ENCODE measurements at places on chromosomes 1 and 21.

GRCh38 chr1:68326481-68326880, 94.2 kb upstream of the WLS start:
- DNase-seq: no peak

- no peak for DNase-seq
Observed at GRCh38 chr1:61182049-61182448, 99.7 kb downstream of the NFIA start.

- no peak for DNase-seq
Observed at GRCh38 chr1:12546771-12547585, 71.0 kb downstream of the DHRS3 start.

GRCh38 chr1:236489710-236490377, 33.9 kb upstream of the LGALS8 start:
- DNase-seq: peak; percentile 33

GRCh38 chr1:99218999-99219398, 45.3 kb upstream of the PLPPR4 start:
- no peak for DNase-seq

DNA sequence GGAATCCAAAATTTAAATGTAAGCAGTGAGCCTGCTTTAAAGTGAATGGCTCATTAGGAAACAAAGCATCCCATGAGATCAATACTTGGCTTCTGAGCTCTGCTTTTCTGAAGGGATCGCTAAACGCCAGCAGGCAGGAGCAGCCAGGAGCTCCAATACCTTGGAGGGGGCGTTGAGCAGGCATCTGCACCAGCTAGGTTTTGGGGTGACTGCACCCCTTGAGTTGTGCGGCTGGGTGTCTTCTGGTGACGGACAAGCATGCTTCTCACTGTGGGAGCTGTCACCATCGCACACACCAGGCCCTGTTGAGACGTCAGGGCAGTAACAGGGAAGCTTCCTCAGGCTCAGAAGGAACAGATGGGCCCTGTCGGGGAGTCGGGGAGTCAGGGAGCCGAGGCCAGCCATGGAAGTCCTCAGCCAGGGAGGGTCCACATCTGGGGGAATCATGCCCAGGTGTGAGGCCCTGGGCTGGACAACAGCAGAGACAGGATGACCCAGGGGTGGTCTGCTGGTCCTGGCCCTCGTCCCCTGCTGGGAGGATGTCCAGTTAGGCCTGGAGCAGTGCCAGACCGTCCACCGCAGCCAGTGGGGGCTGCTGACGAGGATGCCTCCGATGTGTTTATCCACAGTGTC, 57.9 kb upstream of the ADARB1 start:
- no peak for DNase-seq

DNA sequence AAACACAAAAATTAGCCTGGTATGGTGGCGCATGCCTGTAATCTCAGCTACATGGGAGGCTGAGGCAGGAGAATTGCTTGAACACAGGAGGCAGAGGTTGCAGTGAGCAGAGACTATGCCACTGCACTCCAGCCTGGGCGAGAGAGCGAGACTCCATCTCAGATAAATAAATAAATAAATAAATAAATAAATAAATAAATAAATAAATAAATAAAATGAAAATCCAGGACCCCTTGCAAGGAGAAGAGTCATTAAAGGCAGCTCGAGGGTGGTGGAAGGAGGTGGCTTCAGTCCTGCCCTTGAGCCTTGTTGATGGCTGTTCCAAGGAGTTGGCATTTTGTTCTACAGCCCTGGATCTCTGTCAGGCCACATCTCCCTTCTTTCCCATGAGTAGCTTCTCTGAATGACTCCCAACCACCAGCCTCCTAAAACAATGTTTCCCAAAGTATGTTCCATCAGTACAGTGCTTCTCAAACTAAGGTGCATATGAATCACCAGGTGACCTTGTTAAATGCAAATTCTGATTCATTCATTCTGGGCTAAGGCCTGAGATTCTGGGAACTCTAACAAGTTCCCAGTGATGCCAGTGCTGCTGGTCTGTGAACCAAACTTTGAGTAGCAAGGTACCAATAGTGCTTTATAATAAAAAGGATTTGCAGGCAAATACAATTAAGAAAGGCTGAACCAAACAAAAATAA, 99.0 kb downstream of the KCNN3 start:
- no peak for DNase-seq

GRCh38 chr21:44603109-44603875, 2.9 kb downstream of the KRTAP10-7 start:
- DNase-seq: no peak

GRCh38 chr1:43687301-43688108, 19.8 kb upstream of the ST3GAL3 start:
- DNase-seq: no peak

DNA sequence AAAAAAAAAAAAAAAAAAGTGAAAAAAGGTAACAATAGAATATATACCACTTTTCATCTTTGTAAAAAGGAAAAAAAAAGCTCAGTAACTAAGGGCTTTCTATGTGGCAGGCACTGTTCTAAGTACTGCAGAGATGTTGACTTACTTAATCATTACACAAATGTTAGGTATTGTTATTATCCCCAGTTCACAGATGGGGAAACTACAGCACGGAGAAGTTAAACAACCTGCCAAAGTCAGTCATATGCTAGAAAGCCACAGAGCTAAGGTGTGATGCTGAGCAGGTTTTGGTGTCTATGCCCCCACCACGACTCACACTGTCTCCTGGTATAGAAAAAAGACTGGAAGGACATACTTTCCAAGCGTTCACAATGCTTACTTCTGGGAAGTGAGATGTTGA, 6.6 kb upstream of the PNRC2 start:
- DNase-seq: no peak

DNA sequence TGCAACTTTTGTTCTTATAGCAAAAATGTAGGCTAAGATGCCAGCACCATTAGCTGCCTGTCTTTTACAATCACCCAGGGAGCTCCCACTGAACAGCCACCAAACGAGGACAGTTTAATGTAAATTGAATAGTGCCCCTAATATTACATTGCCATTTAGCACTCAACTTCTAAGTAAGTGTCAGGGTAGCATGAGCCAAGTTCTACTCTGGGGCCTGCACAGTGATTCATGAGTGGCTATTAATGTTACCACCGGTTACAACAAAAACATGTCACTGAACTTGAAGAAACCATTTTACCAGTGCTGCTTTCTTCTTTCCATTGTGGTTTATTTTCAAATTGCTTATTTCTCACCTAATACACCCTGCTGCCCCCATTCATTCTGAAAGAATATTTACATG, 295.6 kb upstream of the RRP15 start:
- no peak for DNase-seq

DNA sequence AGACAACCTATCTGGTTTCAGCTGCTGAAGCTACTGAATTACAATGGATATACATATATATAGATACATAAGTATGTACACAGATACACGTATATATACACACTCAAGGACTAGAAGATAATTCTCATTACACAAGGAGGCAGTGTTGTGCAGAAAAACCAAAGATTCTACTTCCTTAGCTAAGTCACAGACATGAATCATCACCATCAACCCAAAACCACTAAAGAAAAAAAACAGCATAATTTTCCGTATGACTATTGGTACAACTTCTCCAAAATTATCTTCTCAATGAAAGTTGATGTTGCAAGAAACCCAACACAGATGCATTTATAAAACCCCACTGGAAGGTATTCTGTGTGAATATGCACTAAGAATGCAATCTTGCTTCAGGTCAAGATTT, 36.8 kb upstream of the RPF1 start:
- DNase-seq: peak; percentile 73

GRCh38 chr1:32962248-32962896, 2.2 kb downstream of the RNF19B start:
- peak; percentile 29 for DNase-seq

- DNase-seq: no peak
Observed at GRCh38 chr1:166383635-166384346, 217.0 kb upstream of the FAM78B start.

GRCh38 chr1:100354971-100355394, 2.7 kb downstream of the CDC14A start:
- DNase-seq: peak; percentile 36

GRCh38 chr1:24705260-24706073, 39.8 kb upstream of the CLIC4 start:
- DNase-seq: peak; percentile 27

DNA sequence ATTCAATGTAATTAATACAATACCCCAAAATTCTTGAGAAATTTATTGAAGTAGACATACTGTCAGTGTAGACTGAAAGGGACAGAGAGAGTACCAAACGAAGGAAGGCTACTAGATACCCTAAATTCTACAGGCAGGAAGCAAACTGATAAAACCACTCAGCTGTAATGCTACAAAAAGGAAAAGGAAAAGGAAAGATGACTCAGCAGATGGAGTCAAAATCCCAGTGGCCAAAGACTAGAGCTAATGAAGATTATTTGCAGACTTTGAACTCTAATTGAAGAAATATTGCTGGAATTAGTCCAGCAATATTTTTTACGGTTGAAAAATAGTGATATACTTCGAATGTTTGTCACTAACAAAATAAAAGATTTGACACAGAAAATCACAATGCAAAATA, 671.9 kb downstream of the BRINP3 start:
- DNase-seq: no peak

DNA sequence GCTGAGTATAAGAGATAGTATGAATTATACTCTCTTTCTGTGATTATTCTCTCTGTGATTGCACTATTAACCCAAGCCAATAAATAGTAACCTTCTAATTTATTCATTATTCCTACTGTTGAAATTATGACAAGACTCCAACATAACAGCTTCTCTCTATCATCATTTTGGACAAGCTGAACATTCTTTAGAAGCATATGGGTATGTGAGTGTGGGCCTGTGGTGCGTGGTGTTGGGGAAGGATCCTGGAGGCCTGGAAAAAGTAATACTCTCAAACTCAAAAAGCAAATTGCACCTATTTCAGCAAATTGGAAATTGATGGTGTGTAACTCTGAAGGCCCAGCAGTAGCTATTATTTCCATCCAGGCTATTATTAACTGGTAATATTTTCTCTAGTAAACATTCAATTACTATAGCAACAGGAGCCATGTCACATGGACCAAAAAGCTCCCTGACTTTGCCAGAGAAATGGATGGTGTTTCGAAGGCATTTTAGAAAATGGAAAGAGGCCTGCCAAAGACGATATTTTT, 502.8 kb downstream of the LTN1 start:
- DNase-seq: no peak

GRCh38 chr1:178485541-178485981, 11.2 kb downstream of the CLEC20A start:
- no peak for DNase-seq

- no peak for DNase-seq
Observed at GRCh38 chr1:110956586-110956985, 7.1 kb downstream of the LRIF1 start.

- DNase-seq: no peak
Observed at GRCh38 chr1:242784084-242784483, 259.6 kb upstream of the PLD5 start.

GRCh38 chr1:160711602-160712311, at the start of gene CD48:
Gene CD48 (minus strand): TSS chr1:160711822. CDS start chr1:160711763, 59 bp downstream.
- peak; percentile 80 for DNase-seq

DNA sequence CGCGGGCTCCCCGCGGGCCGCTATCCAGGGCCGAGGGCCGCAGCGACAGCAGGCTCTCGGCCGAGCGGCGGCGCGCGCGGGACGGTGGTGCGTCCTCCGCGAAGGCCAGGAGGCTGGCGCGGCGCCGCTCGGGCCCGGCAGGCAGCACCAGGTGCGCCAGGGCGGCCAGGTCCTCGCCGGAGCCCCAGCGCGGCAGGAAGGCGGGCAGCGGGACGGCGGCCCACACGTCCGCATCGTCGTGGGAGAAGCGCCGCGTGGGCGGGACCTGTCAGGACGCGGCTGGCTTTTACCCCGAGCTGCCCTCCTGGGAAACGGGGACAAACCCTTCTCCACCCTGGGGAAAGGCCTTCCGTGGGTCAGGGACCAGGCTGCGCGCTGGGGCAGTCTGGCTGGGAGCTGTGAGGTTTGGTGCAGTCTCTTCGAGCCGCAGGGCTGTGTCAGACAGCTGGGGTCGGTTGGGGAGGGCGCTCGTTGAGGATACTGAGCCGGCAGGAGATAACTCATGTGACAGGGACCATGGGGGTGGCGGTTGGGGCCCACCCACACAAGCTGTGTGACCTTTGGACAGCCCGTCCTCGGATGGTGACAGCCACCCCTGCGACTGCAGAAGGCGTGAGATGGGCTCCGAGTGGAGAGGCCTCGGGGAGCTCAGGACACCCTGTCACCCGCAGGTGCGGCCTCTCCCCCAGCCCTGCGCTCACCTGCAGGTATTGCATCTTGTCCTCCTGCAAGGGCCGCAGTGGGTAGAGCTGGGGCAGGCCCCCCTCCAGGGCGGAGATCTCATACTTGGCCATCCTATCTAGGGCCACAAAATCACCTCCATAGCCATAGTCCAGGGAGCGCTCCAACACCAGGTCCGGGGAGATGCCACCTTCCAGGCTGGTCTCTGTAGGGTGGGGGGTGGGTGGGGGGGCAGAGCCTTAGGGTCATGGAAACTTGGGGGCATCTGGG, 6.0 kb downstream of the HES3 start:
- DNase-seq: no peak

GRCh38 chr21:45979651-45980050, 1.9 kb upstream of the COL6A1 start:
- no peak for DNase-seq

- DNase-seq: no peak
Observed at GRCh38 chr1:244067893-244068292, 16.8 kb downstream of the ZBTB18 start.

GRCh38 chr1:233144434-233144833, 151.1 kb downstream of the PCNX2 start:
- no peak for DNase-seq

GRCh38 chr1:93750955-93751354, 69.3 kb upstream of the BCAR3 start:
- no peak for DNase-seq

DNA sequence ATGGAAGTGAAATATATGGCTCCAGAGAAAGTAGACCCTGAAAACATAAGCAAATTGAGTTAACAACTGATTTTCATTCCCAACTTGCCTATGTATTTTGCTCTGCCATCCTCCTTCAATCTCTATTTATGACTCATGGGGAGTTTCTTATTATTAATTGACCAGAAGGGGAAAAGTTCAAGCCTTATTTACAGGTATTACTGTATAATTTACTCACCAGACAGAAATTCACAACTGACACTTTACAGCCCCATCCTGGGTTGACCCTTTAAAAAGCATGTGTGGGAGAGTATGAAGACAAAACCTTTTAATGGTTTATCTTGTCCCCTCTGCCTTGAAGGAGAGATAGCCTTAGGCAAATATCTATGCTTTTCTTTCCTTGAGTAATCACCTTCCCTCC, 39.8 kb upstream of the C1orf53 start:
- DNase-seq: no peak

- DNase-seq: no peak
Observed at GRCh38 chr21:18499761-18500376, 96.3 kb upstream of the TMPRSS15 start.

- no peak for DNase-seq
Observed at GRCh38 chr1:208233546-208233945, 10.6 kb downstream of the PLXNA2 start.

GRCh38 chr1:215358356-215358755, 208.7 kb upstream of the KCTD3 start:
- DNase-seq: no peak

DNA sequence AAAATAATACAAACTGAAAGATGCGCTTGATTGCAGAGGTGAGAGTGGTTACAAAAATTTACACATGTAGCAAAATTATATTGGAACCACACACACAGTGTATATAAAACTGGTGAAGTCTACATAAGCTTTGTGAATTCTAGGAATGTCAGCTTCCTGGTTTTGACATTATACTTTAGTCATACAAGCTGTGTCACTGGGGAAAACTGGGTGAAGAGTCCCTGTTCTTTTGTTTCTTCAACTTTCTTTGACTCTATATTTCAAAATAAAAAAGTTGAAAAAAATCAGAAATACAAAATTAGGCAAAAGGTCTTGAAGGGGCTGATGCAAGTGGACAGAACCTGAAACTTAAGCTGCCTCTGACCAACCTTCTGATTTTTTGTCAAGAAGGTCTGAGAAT, 3.0 kb downstream of the C1QC start:
- no peak for DNase-seq
